Fibroblast of lung (primary cell): ENCODE measurements at places on chromosomes 12 and 14. TPM values are rescaled to one million over a fixed set of nuclear protein-coding genes. Genes with fewer than 3 reads are reported as not detected.

Gene CELA1
- total RNA-seq = not detected in 2 replicates

Gene GPR137C
- total RNA-seq = 0.50 and 0.51 TPM in 2 replicates

Gene GUCY2C
- not detected in 2 replicates for total RNA-seq

Gene SFSWAP
- 18.7 and 23.3 TPM in 2 replicates for total RNA-seq

Gene KRR1
- 36.5 and 46.9 TPM in 2 replicates for total RNA-seq

Gene PLCZ1
- not detected in 2 replicates for total RNA-seq

Gene TTC9
- 1.3 and 4.3 TPM in 2 replicates for total RNA-seq
